ENCODE measurements at places on chromosomes 6 and 20.

- peak; percentile 36 for DNase-seq
These were observed 52.7 kb upstream of the MYB start for GRCh38 chr6:135128268-135128914.

- no peak for DNase-seq
These were observed 573.3 kb downstream of the PKHD1 start for GRCh38 chr6:51513891-51514747.

DNA sequence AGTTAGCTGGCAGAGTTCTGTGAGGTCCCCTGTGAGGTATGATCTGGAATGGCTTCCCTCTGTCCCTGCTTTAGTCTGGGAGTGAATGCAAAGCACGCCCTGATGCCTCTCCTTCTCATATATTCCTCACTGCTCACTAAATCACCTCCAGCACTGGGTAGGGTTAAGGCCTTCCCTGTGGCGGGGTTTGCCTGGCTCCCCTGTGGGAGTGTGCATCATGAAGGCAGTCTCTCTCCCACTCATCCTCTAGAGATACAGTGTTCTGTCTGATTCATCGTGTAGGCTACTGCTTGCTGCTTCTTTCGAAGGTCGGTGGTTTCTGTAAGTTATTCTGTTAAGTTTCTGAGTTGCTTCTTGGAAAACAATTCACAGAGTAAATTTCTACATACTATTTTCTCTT lies 420.0 kb upstream of the EYS start:
- no peak for DNase-seq

DNA sequence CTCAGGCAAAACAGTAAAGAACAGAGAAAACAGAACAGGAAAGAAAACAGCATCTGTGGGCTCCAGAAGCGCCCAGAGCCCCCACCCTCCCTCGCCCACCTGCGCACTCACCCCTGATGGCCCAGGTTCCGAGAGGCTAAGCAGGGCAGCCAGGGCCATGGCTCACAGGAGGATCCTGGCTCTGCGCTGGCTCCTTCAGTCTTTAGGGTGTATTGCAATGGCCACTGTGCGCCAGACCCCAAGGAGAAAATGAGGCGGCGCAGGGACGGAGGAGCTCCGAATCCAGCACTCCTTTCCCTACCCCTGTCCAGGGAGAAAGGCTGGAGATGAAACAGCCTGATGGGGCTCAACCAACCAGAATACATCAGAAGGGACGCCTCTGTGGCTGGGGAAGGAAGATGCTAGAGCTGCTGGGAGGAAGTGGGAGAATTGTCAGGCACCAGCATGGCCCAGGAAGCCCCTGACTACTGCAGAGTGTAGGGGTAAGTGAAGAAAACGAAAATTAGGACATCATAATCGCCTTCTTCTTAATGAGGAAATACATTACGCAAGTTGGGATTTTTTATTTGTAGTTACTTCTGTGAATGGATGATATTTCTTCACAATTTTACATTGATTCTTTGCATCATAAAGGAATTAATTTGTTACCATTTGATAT lies 49.0 kb downstream of the COL11A2 start:
- no peak for DNase-seq

DNA sequence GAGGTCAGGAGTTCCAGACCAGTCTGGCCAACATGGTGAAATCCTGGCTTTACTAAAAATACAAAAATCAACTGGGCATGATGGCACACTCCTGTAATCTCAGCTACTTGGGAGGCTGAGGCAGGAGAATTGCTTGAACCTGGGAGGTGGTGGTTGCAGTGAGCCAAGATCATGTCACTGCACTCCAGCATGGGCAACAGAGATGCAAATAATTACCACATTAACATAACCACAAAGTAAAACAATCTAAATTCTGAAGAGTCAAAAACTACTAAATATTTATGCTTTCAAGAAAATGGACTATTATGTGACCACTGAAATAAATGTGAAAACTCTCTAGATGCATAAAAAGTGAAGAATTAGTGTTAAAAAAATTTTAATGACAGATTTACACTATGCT lies 59.9 kb downstream of the CYP39A1 start:
- no peak for DNase-seq

DNA sequence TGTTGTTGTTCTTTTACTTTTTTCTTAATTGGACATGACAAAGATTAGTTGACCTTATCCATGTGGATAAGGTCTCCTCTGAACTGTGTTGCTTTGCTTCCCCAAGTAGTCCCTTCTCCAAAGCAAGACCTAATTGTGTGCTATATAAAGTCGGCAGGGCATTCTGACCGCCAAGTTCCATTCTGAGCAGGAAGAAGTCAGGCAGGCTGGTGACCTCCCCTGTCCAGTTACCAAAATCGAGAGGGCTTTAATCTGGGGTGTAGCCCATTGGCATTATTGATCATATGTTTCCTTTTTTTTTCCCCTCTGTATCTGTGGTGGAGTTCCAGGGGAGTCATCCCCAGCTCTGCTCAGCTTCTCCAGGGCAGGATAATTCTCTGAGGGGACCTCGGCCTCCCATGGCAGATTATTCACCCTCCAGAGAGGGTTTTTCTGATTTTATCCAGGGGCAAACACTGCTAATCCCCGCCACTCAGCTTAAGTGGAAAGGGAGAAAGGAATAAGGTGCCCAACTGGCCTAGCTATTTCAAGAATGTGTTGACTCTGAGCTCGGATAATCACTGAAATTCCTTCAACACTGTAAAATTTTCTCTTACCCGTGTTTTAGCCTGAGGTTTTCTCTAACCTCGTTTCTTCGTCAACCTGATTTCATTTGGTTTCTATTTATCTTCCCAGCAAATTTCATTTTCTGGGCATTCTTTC lies 71.8 kb upstream of the L3MBTL3 start:
- DNase-seq, result no peak

DNA sequence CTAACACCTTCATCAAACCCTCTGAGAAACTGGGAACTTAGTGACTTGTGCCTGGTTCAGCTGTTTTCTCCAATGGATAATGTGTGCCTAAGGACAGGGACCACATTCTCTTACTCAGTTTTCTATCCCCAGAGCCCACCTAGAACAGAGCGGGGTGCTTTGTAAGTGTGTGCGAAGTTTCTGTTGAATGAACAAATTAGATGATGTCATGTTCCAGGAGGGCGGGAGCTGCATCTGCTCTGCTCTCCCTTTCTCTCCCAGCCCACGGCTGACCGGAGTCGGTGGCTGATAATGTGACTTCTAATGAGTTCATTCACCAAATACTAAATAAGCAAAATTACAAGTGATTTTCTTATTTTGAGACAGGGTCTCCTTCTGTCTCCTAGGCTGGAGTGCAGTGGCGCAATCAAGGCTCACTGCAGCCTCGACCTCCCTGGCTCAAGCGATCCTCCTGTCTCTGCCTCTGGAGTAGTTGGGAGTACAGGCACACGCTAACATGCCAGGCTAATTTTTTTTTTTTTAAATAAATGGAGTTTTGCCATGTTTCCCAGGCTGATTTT lies 60.7 kb upstream of the FNDC1 start:
- DNase-seq, result no peak

DNA sequence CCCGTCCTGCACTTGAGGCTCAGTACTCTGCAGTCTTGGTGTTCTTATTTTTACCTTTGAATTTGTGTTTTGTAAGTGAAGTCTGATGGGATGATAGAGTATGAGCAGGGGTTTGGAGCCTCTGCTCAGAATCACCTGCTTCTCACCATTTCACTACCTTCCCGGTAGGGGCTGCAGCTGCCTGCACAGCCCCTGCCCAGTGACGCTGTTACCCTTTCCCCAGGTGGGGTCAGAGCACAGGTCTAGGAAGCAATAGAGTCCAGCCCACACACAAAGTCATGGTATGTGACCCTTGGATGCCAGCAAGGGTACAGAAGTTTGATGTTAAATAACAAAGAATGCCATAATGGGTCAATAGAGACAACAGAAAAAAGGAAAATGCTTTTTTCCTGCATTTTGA lies 101.8 kb upstream of the TCF21 start:
- DNase-seq, result no peak

DNA sequence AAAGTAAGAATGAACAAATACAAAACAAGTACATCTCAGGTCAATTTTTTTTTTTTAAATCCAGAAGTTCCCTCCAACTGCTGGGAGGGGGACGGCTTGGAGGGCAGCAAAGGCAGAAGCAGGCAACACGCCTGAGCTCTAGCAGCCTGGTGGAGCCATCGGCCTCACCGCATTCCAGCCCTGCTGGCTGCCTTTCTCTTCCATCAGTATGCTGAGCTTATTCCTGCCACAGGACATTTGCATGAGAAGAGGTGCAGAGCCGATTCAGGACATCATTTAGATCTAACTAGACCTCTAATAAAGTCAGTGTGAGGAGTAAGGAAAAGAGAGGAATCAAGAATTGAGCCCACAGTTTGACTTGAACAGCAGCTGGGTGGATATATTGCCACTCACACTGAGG lies 318.8 kb downstream of the ZFAND3 start:
- DNase-seq, result no peak

DNA sequence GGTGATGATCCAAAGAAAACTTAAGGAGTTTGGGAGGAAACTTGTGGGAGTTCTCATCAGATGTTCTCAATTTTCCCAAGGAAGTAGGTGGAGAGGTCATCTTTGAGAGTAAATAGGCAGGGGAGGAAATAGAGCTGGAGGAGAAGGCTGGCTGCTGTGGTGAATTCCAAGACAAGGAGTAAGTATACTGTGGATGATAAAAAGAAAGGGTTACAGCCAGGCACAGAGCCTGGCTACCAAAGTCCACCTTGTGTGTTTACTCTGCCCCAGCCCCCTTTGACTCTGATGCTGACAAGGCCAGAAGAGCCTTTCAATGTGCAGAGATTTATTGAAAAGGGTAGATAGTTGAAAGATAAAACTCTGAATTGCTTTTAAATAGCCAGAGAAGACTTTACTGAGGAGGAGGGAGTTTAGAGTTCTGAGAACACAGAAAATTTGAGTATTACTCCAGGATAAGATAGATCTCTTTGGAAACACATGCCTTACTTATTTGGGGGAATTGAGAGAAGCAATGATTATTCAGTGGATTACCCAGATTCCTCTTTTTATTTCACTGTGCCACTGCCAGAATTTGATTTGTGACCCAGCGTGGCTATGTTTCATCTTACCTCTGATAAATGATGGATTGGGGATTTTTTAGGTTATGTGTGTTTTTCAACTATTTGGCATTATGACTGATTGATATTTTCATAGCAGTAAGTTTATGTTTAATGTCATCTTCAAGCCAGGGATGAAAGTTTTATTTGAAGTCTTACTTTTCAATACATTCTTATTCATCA lies 182.6 kb upstream of the JAG1 start:
- DNase-seq, result no peak

GRCh38 chr6:163250116-163250515 lies 164.4 kb upstream of the QKI start:
- DNase-seq, result no peak

DNA sequence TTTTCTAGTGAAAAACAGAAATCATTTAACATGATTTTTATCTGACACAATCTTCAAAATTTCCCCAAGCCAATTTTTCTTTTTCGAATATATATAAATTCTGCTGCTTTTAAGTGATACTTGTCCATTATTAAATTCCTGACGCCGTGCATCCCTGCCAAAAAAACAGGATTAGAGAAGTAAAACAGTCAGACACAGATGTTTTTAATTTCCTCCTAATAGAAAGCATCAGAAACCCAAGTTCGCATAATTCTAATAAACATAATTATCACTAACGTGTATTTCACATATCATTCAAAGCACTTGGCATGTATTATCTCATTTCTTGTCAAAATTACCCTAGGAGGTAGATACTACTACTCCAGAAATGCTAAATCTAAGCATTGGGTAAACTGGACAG lies 179.5 kb downstream of the ZFP64 start:
- DNase-seq, result no peak

- DNase-seq, result no peak
These were observed 113.9 kb upstream of the SLC35B3 start for GRCh38 chr6:8549074-8549790.

GRCh38 chr6:81669445-81669844 lies 83.0 kb downstream of the TENT5A start:
- DNase-seq, result no peak

DNA sequence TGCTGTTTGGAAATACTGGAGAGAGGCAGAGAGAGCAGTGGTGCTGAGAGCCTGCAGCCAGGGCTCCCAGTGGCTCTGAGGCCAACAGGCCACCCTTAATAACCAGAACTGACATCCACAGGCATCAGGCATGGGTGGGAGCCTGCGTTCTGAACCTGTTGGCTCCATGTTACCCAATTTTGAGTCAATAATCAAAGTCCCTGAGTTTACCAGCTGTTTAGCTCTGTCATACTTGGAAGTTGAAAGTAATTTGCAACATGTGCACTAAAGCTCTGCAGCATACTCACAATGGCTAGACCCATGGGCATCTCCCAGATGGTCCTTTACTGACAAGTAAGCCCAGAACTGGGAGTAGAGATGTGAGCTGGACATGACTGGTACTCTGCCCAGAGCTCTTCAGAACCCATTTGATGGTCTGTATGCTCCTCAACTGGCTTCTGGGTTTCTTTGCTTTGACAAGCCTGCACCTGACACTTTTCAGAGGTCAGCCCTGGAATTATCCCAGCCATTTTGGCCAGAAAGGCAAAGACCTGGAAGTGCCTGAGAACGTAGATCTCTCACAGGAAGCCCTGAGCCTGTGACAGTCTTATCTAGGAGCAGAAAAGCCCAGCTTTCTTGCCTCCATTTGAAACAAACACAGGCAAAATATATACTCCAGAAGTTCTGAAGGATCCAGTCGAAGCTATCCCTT lies 122.4 kb upstream of the CITED2 start:
- no peak for DNase-seq

DNA sequence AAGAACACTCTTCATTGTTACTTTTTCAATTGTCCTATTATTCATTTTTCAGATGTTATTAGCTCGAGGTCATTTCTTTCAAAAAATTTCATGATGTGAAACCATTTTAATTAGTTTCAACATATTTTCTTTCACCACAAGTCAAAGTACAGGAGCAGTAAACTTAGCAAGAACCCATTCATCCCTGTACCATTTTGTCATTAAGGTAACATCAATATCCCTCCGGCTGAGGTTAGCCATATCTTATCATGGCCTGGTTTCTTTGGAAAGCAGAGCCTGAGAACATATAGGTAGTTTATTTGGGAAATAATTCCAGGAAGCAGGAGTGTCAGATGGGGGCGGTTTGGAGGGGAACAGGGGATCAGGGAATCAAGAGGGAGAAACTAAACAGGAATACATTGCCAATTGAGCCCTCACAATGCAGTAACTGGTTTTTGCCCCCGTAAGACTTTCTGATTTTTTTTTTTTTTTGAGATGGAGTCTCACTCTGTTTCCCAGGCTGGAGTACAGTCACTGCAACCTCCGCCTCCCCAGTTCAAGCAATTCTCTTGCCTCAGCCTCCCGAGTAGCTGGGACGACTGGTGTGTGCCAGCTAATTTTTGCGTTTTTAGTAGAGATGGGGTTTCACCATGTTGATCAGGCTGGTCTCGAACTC lies 83.7 kb downstream of the MKKS start:
- DNase-seq, result no peak

GRCh38 chr6:119463081-119463626 lies 113.6 kb upstream of the MAN1A1 start:
- DNase-seq, result no peak

GRCh38 chr20:12614764-12615163 lies 394.0 kb upstream of the SPTLC3 start:
- DNase-seq, result no peak

DNA sequence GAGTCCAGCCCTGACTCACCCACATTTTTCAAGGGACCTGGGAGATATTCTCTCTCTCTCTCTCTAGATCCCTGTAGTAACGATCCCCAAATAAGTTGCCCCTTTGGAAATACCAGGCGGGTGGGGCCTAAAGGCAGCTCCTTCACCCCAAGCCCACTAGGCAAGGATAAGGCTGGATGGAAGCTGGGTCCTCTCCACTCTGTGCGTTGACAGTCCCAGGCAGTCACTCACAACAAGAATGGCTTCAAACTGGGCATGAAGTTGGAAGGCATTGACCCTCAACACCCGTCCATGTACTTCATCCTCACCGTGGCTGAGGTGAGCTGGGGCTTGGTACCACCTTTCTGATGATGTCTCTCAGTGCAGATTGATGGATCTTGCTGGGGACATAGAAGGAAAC lies 21.6 kb downstream of the L3MBTL1 start:
- no peak for DNase-seq
